GM04504 (cell line): ENCODE measurements at places on chromosomes 2 and 18.

DNA sequence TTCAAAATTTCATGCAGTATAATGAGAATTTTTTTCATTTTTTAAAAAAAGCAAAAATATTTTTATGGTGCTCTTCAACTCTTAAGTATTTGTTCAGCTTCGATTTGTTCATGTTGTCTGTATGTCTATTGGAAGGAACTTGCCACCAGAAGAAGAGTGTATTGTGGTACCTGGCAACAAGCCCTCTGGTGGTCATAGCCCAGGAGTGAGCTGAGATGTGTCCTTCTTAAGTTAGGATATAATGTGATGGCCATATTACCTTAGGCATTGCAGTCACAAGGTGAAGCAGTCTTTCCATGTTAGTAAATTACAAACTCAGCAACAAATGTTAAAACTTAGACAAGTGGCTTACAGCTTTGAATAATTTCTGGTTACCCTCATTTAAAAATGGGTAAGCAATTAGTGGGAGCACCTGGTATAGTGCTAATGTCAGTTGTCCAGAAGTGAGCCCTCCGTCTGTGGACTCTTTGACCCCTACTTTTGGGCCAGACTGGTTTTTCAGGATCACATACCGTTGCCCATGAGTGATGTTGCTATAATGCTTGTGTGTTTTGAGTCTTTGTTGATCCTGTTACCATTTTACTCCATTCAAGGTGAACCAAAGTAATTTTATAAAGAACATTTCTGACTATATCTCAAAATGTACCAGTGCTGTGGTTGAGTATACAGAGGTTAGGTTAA lies 57.4 kb downstream of the MYO1B start:
- no peak for DNase-seq

DNA sequence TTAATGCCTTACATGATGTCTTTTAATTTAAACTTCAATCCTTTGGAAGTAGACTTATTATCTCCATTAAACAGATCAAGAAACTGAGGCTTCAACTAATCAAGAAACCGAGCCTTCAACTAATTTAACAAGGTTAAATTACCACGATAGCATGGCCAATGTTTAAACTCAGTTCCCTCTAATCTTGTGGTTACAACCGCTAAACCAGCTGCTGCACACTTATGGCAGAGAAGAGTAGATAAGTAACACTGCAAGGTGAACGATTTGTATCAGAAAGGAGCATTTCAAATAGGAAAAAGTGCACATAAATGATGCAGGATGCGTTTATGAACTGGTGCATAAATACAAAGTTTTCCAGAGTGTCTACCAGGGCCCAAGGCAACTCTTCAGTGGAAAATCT lies 144.6 kb upstream of the CAVIN2 start:
- no peak for DNase-seq

DNA sequence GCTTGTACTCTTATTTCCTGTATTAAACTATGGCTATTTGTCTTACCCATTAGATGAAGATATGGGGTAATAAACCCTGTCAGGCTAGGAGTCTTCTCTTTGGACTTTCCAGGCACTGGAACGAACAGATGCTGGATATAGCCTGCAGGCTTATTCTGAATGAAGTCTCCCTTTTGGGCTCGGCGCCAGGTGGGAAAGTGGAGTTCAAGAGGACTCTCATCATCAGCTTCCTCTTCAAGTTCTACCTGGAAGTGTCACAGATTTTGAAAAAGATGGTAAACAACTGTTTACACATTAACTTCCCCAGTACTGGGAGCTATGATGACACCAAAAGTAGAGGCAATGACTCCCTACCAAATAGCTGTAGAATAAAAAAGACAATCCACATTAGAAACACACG lies 27.9 kb downstream of the AOX1 start:
- DNase-seq = no peak

GRCh38 chr2:237662671-237663093 lies 35.3 kb downstream of the LRRFIP1 start:
- peak; percentile 94 for DNase-seq

DNA sequence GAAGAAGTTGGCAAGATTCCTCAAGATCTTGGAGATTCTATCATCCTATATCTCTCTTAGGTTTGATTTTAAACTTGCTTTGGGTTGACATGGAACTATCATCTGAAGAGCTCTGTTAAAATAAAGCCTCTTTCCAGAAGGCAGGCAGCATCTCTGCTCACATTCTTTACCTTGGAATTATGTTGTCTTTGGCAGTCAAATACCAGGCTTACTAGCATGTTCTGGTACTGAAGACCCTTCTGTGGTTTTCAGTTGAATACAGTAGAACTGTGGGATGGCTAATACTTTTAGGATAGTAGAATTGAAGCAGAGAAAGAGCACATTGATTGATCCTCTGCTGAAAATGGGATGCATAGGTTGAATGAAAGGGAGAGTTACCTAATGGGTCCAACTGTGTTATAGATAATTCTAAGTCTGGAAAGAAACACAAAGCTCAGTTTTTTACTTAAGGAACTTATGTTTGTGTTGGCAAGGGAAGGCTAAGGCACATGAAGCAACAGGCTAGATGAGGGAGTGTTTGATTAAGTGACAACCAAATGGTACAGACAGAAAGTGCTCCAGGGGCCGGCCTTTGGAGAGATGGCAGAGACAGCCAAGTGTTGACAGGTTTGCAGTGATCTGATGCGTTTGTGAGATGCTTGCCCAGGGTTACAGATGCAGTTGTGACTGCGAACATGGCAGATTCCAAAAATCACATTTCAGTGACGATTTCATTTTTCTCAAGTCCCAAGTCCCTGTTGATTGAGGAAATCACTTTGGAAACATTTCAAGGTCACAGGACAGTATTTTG lies 397.9 kb downstream of the MEIS1 start:
- DNase-seq = no peak

GRCh38 chr2:209322905-209323512 lies 100.8 kb upstream of the MAP2 start:
- DNase-seq = no peak

DNA sequence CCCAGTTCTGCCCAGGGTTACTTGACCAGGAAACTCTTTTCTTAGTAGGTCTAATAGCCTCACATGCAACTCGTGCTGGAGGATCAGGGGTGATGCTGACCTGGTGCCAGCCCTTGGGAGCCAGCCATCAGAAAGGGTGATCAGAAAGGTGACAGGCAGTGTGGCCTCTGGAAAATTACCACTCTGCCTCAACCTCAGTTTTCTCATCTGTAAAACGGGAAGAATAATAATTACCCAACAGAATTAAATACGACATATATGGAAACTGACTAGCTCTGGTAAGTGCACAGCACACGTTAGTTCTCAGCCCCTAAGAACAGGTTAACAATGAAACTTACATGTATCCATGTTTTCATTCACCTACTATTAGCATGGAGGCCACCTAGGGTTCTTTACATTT lies 157.6 kb downstream of the EN1 start:
- no peak for DNase-seq

DNA sequence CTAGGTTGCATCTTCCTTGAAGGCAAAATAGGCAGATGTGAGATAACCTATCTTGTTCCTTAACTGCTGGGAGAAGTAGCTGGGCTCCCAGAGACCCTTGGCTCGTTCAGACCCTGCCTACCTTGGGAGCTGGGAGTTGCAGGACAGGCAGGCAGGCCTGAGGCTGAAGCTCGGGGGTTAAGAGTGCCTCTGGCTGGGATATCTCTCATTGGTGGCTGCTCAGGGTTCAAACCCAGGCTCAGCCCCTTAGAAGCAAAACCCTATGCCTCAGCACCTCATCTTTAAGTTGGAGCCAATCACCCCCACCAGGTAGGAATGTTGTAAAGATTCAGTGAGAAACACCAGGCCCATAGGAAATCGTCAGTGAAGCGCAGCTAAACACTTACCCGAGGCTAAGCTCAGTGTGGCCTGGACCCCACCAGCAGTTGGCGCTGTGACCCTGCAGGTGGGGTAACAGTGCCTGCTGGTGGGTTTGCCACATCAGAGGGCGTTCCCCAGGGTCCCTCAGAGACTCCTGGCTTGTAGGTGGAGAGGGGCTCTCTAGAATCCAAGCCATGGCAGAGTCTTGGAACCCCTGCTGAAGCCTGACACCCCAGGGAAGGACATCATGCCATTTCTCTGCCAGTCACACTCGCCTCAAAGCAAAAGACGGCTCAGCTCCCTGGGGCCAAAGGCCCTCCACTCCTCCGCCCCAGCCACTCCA lies 54.6 kb upstream of the GPR17 start:
- peak; percentile 32 for DNase-seq

- no peak for DNase-seq
These were observed 80.4 kb downstream of the POLR1A start for GRCh38 chr2:86025229-86025820.

DNA sequence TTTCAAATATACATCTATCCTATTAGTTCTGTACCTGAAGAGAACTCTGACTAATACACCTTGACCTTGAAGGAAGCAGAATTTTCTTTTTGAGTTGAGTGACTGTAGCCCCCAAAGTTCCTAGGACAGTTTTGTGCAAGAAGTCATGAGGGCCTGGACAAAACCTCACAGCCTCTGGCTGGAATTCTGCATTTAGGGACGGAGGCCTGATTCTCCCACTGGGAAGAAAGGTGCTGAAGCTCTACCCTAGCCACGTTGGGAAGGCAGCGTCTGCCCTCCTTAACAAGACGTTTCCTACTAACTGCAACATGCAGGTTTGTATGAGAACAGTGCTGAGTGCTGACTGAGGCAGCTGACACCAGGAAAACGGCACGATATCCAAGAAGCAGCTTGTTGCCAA lies 74.4 kb upstream of the ZCCHC2 start:
- no peak for DNase-seq

DNA sequence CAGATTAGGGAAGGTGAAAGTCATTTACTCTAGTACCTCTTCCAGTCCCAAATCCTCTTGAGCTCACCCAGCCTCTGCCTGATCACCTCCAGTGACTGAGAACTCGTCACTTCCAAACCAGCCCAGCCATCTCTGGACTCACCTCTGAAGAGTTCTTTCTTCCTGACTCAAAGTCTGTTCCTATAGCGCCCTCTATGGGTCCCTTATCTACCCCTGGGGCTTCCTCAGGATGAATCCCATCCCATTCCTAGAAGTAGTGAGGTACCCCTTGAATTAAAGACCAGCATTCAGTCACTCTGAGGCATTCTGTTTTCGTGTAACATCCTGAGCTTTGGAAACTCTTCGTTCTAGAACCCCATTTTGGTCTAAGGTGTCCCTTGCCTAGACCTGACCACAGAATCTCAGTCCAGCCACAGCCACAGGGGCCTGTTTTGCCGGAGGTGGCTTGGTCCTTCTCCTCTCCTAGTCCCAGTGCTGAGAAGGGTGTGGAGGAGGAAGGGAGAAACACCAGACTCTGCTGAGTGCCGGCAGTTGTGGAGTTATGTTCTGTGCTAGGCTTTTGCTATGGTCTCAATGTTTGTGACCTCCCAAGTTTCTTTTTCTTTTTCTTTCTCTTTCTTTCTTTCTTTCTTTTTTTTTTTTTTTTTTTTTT lies 32.7 kb downstream of the SIX3 start:
- DNase-seq = peak; percentile 24

GRCh38 chr18:56869189-56869777 lies 218.1 kb downstream of the WDR7 start:
- peak; percentile 20 for DNase-seq

GRCh38 chr2:178530131-178530530 lies 49.9 kb downstream of the PLEKHA3 start:
- no peak for DNase-seq

DNA sequence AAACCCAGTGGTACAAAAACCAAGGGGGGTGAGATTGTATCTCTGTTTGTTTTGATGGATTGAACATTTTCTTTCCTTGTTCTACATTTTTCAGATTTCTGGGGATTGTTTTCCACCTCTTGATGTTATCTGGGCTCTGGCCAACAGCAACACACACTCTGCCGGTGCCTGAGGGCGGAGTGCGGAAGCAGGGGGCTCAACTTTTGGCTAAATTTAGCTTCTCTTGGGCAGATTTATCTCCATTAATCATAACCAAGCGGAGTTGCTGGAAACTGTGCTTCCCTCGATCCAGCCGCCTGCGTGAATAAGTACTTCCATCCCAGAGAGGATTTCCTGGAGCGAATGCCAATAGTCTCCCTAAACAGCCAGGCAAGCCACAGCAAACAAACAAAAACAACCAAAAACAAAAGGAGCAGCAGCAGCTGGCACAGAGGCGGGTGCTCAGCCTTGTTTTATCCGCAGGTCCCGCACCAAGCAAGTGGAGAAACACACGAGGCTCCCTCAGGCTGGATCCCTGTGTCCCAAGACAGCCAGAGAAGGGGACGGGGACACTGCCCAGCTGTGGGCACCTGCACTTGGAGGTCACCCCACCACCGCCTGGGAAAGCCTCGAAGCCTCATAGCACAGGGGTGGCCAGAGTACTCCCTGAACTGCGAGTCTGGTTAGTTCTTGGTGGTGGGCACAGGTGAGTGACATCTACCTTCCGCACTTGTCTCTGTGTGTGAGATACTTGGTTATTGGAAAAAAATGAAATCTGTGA lies 143.4 kb downstream of the NDUFA10 start:
- DNase-seq = peak; percentile 5

GRCh38 chr2:208708486-208708885 lies 301.9 kb downstream of the PTH2R start:
- no peak for DNase-seq

DNA sequence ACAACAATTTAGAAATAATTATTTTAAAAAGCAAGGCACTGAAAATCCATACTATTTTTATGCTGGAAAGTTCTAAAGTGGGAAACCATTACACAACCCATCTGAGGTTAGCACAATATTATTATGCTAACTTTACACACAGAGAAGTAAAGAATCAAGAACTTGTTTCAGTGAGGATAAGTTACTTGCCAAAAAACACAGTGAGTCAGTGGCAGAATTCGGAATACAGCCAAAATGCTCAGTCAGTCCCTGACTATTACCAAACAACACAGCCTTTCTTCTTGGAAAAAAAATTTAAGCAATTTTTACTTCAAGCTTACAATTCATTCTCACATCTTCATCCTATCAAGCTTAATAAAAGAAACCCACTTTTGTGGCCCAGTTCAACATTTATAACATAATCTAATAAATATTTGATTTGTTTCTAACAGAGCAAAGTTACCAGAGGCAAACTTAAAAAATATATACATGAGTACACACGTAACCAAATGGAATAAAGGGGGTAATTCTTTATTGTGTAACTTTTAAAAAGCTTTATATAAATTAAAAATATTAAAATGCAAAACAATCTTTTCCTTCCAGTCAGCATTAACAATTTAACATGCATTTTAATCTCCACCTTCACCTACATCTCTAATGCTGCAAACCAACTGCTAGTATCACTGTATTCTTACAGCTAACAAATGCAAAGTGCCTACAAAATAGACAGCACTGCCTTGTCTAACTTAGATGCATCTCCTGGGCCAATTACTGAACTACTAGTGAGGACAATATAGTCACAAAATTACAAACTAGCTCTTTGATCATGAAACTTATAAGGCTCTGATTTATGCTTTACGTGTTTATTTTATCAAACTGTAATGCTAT lies 55.2 kb downstream of the CCDC88A start:
- peak; percentile 90 for DNase-seq

DNA sequence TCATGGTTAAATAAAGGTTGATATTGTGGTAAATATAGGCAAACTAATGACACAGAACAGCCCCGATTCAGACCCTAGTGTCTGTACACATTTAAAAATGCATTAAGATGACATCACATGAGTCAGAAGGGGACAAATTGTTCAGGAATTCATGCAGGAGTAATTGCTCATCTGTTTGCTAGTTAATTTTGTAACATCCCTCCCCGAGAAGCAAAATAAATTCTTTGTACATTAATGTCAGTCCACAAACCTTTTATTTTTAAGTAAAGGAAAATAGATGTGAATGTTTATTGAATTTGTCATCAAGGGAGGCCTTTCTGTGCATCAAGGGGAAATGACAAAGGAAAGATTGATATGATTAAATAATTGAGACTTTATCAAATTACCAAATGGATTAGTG lies 69.9 kb downstream of the SH3BP4 start:
- peak; percentile 82 for DNase-seq

- no peak for DNase-seq
These were observed 493.7 kb upstream of the TNP1 start for GRCh38 chr2:217353591-217353990.

GRCh38 chr2:217101972-217102371 lies 242.1 kb upstream of the TNP1 start:
- no peak for DNase-seq
